ENCODE measurements at places on chromosomes 1 and 21.

DNA sequence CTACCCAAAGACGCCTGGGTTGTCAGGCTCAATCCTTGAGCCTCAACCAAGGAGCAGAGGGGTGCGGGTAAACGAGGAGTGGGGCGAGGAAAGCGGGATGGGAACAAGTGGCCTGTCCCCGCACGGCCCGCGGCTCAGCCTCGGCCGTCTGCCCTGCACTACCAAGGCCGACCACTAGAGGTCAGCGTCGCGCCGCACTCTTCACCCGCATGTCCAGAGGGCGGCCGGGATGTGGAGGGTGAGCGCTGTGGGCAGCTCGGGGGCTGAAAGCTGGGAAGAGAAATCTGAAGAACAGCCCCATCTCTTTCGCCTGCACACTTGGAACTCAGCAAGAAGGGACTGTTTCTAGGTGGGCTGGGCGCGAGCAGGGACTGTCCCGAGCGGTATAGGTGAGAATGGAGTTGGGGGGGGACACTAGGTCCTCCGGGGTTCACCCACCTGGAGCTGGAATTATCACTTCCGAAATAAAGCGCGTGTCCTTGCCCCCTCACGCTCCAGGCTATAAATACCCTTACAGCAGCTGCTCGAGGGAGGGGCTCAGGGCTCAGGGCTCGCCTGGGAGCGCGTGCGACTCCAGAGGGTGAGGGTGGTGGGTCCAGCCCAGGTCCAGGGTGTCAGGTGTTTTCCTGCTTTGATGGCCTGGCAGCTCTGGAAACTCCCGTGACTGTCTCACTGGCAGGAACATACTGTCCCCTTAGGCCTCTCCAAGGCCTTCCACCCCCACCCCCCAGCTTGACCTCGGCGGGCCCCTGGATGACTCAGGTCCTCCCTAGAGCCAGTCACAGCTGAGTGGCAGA is 9.8 kb downstream of the SLC30A2 start:
- DNase-seq, result peak; percentile 48

GRCh38 chr21:32333953-32334673 is 35.5 kb downstream of the MRAP start:
- no peak for DNase-seq

GRCh38 chr21:18522181-18522972 is 118.8 kb upstream of the TMPRSS15 start:
- no peak for DNase-seq

DNA sequence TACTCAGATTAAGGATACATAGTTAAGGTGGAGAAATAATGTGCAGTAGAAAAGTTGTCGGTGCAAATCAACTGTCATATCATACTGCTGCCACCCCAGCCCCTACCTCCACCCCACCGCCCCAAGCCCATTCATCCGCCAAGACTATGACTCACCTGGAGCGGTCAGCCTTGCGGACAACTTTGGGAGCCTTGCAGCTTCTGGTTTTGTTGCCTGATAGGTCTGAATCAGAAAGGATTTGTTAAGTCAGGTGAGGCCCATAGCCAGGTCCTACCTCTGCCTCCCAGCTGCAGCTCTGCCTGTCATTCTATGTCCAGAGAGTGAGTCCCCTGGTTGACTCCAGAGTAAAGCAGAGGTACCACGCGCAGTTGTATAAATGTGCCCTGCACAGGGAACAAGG is 12.6 kb downstream of the C1orf162 start:
- DNase-seq, result no peak

- DNase-seq, result no peak
These were observed 102.1 kb upstream of the MARK1 start for GRCh38 chr1:220425852-220426251.

DNA sequence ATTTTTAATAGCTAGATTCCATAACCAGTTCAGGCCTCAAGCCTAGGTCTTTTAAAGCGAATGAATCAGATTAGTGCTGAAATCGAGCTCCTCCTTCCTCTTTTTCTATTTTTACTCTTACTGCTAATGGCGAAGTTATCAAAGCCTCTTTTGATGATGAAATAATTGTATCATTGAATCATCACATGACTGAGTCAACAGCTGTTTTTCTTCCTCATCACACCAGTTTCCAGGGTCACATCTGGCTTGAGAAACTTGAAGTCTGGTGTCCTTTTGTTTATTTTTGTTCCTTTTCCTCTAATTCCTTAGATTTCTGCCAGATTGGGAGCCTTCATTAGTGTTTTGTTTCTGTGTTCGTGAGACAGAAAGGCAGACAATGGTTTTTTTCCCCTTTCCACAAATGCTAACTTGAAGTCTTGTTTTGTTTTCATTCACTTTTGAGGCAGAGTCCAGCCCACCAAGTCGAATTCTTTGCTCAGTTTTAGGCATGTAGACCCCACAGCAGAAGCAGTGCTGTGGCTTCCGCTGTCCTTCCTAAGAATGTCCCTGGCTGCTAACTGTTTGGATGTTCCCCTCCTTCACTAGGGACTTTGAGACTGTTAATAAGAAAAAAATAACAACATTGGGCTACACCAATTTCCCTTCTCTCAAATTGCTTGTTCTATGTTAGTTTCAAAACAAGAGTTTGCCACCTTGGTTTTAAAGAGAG is 51.9 kb upstream of the FMOD start:
- peak; percentile 93 for DNase-seq

DNA sequence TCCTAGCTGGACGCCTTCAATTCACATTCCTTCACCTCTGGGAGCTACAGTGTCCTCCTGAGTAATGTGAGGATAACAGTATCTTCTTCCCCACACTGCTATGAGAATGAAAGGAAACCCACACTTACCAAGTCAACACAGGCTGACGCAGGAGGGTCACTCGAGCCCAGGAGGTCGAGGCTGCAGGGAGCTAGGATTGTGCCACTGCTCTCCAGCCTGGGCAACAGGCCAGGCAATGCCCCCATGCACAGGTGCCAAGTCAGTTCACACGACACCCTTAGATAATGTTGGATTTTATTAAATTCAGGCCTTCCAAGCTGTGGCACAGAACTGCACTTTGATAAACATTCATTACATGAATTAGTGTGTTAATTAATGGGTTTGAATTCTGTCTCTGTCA is 31.9 kb downstream of the MATN1 start:
- no peak for DNase-seq

GRCh38 chr1:205064741-205065316 is 19.4 kb downstream of the TMEM81 start:
- DNase-seq, result no peak

GRCh38 chr21:25541042-25541441 is 66.2 kb downstream of the MRPL39 start:
- DNase-seq, result no peak

DNA sequence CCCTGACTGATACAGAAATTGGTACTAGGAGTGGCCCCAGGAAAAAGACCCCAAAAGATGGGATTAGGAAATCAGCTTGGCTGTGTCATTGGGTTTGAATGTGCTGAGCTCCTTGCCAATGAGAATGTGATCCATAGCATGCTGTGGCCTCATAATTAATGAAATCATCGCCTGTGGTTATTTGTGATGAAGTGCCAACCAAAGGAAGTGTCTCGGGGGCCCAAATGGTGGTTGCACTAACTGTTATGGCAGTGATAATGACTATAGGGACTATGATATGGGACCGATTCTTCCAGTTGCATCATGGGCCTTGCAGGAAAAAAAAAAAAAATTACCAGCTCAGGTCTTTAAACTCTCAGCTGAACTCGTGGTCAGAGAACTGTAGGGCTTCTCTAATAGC is 15.4 kb upstream of the ZDHHC18 start:
- no peak for DNase-seq

DNA sequence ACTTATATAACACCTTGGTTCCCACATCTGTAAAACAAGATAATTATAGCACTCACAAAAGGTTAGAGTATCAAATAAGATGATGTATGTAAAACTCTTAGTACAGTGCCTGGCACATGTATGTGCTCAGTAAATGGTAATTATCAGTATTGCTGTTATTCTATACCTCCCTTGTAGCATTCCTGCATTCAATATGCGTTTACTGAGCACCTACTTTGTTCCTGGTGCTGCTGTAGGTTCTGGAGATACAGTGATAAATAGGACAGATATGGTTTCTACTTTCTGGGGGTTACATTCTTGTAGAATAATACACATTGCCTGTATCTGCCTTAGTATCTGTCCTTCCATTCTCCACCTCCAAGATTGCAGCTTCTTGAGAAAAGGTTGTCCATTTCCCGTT is 1.2 kb upstream of the SSR2 start:
- DNase-seq, result no peak

- no peak for DNase-seq
These were observed 50.1 kb downstream of the COQ8A start for GRCh38 chr1:226990133-226990716.

DNA sequence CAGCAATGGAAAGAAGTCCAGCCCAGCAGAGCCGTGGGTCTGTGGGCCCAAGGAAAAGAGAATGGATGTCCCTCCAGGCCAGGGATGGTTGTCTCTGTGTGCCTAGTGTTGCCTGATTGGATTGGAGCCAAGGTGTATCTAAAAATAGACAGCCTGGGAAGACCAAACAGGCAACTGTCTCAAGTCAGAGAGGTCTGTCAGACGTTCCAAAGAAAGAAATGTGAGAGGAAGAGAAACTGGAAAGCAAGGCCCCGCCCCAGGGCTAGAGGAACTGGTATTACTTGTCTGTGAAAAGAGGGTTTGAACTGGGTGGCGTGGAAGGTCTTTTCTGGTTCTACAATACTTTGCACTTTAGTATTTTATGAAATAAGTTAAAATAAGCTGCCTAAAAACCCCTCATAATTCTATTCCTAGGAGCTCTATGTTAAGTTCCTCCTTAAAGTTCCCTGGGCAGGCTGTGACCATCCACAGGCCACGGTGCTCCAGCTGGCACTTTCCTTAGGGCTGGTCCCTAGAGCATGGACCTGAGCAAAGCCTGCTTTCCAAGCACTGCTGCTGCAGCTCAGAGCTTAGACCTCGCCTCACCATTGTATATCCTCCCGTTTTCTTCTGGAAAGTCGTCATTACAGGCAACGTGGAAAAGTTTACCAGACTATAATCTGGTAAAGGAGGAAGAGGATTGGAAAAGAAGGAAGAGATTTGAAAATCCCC is 151.6 kb downstream of the DISC1 start:
- DNase-seq, result peak; percentile 7

DNA sequence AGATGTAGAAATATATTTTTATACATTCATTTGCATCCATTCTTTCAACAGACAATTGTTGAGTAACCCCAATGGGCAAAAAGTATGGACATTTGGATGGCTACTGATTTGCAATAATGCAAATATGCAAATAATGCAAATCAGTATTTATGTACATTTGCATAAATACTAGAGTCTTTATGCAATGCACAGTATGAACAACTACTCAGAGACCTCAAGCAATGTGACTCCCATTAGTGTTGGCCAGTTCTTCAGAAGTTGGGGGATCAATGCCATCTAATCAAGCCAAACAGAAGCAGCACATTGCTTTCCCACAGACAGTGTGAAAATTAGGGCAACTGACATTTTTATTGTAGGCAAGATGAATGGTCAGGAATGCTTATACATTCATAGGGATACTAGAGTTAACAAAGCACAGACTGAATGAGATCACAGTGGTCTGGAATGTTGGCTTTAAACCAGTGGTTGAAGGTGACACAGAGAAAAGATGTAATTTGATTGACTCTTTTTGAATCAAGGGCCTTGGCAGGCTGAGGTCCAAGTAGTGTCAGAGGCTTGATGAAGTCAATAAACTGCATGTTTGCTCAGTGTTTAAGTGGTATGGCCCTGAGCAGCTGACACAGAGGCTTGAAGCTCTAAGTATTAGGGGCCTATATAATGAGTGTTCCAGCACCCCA is 256.6 kb downstream of the CTH start:
- no peak for DNase-seq

DNA sequence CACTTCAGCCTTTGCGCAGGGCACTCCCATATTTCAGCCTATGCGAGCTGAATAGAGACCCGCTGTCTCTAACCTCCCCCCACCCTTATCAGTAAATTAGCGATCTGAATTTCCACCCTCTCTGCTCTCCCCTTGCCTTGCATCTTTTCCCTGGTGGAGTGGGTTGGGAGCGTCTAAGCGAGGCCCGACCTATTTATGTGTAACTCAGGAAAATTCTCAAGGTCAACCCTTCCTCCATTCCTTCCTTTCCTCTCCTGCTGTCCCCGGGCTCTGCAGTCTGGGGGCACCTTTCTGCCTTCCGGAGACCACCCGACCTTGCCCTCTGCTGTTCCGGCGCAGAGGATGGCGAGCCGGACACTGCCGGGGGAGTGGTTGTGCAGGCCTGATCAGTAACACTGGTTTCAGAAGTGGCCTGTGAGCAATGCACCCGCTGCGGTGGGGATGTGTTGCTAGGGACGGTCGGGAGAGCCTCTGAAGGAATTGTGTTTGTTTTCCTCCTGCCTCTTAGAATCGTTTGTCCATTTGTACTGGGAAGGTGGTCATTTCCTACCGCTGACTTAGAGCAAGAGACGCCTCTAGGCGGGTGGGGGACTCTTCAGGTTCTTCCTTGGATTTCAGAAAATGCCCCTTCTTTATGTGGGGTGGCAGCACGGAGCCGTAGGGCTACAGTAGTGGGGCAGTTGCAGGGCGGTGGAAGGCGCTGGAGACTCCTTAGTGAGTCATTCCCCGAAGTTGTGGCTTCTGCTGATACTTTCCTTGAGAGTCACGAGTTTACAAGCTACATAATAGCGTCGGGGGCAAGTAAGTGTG is 513 bp downstream of the MGST3 start:
- peak; percentile 77 for DNase-seq

DNA sequence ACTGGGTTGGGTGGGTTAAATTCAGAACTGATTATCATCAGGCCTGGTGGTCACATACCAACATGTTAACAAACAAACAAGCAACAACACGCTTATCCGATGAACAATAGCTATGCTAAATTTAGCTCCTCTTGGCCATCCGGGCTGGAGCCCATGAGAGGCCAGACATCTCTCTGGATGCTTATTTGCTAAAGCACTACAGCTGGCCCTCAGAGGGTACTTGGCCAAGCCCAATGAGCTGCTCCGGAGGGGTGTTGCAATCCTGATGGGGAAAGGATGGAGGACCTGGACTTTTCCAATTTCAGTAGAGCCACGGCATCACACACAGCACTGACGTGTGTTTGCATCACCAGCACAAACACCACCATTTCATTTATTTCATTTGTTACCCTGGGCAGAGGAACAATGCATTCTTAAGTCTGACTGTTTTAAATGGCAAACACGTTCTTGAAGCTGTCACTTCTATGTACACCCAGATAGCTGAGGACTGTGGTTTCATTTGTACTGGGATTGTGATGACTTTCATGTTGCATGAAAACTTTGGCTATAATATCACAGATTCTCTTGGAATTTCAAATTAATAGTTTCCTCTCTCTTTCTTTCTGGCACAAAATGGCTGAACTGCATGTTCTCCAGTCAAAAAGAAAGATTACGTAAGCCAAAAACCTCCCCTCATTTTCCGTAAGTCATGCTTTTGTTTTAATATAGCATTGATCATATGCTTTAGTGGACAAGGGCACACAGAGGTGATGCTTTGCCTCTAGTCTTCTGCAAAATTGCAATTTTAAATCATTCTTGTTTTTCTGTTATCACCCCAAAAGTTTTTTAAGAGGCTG is 359.8 kb upstream of the KAZN start:
- DNase-seq, result peak; percentile 75

GRCh38 chr1:116956378-116956777 is 45.2 kb upstream of the CD101 start:
- no peak for DNase-seq

DNA sequence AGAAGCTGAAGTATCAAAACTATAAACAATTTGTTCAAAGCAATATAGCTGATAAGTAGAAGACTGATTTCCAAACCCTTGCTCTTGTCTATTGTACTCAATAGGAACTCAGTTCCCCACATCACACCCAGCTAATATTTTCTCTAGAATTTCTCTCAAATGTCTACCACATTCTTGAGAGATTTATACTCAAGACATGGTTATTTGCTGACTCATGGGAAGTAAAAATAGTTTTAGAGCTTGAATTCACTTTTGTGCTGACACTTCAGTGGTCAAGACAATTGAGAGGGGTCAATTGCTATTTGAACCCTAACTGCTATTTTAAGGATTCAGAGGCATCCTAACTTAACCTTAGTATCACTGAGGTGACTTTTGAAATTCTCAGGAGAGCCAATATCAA is 99.0 kb downstream of the TNNI3K start:
- DNase-seq, result no peak
